NCI-H82 (cell line): ENCODE measurements at places on chromosomes 16 and 17.
A peak's percentile ranks its signal among the peaks of the same experiment; 100 is the strongest.

- DNase-seq: no peak
Observed at GRCh38 chr17:48530208-48530886, 464 bp downstream of the HOXB1 start.

DNA sequence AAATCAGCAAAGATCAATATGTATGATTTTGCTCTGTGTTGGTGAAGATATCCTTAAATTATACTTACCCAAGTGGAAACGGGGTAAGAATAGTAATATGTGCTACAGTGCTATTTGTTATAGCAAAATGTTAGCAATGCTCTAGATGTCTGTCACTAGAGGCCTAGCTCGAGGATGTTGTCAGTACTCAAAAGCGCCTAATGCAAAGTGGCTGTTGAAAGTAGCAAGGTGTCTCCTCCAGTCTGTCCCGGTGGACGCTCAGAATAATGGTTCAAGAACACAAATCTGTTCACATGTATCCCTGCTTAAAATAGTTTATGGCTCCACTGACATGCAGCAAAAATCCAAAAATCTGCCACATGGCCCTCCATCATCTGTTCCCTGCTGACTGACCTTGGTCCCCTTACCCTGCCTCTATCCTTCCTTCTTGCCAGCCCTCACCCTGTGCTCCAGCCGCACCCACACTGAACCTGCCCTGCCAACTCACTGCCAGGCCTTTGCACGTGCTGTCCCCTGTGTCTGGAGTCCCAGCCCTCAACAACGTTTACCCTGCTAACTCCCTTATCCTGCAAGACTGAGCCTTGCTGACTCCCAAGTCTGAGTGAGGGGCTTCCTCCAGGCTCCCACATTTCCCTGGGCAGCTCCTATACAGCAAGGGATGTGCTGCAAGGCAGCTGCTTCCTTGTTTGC is 9.6 kb upstream of the RNF112 start:
- peak; percentile 33 for DNase-seq

GRCh38 chr17:71287071-71287823 is 833.6 kb upstream of the SOX9 start:
- no peak for DNase-seq

GRCh38 chr16:89779231-89779908 is 37.1 kb downstream of the FANCA start:
- no peak for DNase-seq

- DNase-seq: peak; percentile 36
Observed at GRCh38 chr16:73546341-73546845, 498.5 kb upstream of the ZFHX3 start.

DNA sequence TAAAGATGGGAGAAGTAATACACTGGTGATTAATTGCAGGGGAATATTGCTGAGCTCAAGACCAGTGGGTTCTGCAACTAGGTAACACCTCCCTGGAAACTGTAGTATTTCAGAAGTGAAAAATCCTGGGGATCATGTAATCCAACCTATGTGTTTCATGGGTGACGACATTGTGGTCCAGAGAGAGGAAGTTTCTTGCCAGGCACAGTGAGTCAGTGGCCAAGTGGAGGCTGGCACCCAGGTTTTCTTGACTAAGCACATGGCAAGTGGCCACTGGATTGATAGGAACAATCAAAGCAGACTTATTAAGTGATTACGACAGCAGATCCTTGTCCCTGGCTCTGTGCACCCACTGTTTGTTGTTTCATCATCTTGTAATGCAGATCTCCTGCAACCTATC is 14.6 kb upstream of the CIITA start:
- no peak for DNase-seq

DNA sequence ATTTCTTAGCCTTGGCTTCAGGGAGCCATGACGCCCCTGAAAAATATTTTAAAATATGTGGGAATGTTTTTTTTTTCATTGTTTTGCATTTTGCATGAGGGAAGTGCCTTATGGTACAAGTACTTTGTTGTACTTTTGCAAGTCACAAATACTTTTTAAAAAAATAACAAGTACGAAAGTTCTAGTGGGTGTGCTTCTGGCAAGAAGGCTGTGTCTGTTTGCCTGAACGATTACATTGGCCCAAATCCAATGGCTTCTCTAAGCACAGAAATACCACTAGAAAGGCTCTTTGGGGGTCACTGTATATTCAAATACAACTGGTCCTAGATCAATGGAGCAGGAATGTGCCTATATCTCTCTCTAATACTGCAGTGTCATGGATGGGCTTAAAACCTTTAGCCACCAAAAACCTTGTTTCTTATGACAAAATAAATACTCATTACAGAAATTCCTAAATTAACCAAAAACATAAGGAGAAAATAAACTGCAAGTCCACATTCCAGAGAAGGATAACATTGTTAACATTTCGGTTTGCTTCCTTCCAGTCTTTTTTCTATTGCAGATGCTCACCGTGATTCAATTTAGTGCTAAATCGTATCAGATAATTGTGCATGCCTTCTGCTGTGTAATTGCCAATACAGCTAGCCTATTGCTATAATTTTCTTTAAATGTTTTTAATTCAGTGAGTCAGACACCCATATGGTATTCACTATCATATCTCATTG is 97.4 kb downstream of the VAT1L start:
- DNase-seq: no peak

- peak; percentile 76 for DNase-seq
Observed at GRCh38 chr17:63919311-63919723, 678 bp upstream of the GH1 start.

DNA sequence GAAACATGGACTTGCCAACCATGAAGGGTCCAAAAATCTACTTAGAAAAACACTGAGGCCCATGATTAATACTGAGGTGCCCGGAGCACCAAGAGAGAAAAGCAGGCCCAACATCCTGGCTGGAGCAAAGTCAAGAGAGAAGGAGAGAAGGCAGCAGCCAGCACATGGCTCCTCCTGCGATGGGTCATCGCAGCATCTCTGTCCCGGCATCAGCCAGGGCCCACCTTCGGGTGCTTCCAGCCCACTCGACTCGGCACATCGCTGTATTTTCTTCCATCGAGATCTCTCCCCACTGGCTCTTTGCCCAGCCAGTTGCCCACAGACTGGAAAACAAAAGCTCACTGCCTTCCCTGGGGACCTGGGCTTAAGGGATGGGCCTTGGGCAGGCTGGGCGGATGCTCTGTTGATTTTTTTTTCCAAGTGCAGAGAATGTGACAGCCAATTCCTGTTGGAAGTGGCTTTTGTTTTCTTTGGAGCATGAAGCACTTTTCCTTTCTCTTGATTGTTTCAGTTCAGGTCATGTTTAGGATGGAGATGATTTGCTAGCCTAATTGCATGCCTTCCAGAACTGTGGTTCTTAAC is 58.1 kb downstream of the CYB5B start:
- DNase-seq: peak; percentile 86

GRCh38 chr17:51604299-51605020 is 344.1 kb downstream of the UTP18 start:
- no peak for DNase-seq

DNA sequence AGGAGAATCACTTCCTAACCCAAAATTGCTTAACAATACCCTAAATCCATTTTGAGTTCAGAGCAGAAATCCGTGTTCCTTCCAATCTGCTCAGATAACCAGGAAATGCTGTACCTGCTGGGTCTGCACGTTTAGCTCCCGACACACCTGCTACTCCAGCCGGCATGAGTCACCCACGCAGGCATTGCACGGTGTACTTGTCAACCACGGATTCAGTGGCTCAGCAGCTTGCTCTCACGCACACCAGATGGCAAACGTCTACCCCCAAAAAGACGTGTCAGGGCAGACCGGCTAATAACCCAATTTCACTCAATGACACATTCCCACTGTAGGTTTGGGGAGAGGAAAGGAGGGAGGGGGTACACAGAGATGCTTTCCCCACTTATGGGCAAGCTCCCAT is 468.1 kb downstream of the SOX9 start:
- DNase-seq: peak; percentile 20

DNA sequence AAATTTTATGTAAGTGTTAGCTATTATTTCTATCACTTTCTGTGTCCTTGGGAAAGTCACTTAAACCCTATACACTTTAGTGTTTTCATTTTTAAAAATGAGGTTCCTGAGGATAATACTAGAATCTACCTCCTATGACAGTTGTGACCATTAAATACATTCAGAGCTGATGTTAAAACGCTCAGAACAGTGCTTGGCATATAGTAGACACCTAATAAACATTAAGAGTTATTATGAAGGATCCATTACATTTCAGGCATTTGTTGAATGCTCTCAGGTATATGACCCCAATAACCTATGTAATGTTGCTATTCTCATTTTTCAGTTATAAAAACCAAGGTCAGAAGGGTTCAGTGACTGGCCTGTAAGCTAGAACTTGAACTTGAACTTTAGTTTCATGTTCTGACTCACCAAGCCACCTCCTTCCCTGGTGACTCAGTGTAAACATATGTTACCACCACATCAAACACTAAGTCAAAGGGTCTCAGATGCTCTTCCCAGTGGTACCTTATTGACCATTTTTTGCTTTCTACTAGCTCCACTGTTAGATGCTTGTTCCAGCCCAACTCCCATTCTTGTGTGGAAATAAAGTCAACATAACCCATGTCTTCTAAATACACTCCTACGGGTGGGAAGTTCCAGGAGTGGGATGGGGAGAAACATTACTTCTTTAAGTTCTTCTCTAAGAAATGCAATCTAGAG is 47.6 kb downstream of the HSD17B2 start:
- DNase-seq: no peak

DNA sequence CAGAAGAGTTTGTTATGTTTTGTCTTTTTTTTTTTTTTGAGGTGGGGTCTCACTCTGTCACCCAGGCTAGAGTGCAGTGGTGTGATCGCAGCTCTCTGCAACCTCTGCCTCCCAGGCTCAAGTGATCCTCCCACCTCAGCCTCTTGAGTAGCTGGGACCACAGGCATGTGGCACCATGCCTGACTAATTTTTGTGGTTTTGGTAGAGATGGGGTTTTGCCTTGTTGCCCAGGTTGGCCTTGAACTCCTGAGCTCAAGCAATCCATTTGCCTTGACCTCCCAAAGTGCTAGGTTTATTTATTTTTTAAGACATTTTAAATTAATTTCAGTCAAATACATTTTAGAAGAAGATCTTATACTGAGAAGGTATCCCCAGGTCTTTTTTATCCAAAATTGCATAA is 366.7 kb downstream of the KCNJ2 start:
- no peak for DNase-seq

DNA sequence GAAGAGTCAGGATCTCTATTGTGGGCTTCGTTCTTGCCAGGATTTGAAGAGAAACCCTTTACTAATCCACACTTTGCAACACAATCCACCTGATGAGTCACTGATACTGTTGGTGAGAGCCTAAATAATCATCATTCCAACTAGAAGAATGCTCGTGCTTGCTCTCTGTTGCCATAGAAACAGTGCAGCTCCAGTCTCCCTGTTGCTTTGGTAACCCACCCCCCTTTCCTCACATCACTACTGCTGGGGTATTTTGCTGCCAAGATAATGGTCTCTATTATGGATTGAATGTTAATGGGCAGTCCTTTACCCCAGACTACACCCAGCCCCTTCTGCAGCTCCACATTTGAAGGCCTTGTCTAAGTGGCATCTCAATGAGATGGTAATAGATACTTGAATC is 190.4 kb downstream of the ABCC12 start:
- no peak for DNase-seq

- DNase-seq: no peak
Observed at GRCh38 chr16:27232061-27232900, 29.0 kb downstream of the KDM8 start.

- peak; percentile 71 for DNase-seq
Observed at GRCh38 chr17:50365649-50366393, 7.2 kb downstream of the MRPL27 start.

GRCh38 chr16:88289968-88290401 is 92.8 kb upstream of the ZNF469 start:
- DNase-seq: no peak

DNA sequence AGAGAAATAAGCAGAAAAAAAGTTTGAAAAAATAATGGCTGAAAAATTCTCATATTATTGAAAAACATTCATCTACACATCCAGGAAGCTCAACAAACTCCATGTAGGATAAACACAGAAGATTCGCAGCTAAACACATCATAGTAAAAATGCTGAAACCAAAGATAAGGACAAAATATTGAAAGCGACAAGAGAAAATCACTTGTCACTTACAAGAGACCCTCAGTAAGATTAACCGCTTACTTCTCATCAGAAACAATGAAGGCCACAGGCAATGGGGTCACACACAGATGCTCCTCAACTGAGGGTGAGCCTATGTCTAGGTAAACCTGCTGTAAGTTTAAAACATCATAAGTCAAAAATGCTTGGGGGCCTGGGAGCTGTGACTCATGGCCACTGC is 38.1 kb upstream of the METRNL start:
- DNase-seq: no peak

DNA sequence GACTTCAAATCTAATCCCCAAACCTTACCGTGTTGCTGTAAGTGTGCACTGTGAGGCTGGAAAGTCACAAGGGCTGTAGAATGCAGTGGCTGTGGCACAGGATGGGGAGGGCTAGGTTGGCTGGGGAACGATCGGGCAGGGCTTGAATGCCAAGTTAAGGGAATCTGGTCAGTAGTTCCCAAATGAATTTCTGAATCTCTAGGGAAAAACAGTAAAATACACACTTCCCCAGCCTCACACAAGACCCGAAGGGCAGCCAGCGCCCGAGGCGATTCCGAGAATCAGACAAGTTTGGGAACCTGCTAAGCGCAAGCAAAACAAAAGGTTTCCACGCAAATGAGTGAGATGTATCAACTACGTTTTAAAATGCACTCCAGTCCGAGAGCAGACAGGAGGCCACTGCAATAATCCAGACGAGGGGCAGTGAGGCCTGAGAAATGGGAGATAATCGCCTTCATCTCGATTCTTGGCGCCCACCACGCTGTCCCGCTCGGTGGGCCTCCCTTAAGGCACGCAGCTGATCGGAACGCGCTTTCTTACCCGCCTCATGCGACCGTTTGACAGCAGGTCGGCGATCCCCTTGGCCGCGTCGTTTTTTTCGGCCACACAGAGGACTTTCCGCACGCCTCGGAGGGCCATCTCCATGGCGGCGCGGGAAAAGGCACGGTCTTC is 599 bp downstream of the TOP3A start:
- DNase-seq: peak; percentile 64

GRCh38 chr16:46885960-46886763 is 2.0 kb downstream of the GPT2 start:
- DNase-seq: peak; percentile 49
